ENCODE measurements at places on chromosomes 6 and 20.

- DNase-seq: no peak
Observed at GRCh38 chr6:56688521-56688920, 45.8 kb upstream of the DST start.

GRCh38 chr6:43713643-43714310, 26.2 kb upstream of the MRPS18A start:
- no peak for DNase-seq

- no peak for DNase-seq
Observed at GRCh38 chr6:136351518-136352110, 62.0 kb upstream of the BCLAF1 start.

- no peak for DNase-seq
Observed at GRCh38 chr6:37429352-37429750, 3.7 kb upstream of the CMTR1 start.

- DNase-seq: no peak
Observed at GRCh38 chr6:110799189-110799588, 16.1 kb downstream of the CDK19 start.

DNA sequence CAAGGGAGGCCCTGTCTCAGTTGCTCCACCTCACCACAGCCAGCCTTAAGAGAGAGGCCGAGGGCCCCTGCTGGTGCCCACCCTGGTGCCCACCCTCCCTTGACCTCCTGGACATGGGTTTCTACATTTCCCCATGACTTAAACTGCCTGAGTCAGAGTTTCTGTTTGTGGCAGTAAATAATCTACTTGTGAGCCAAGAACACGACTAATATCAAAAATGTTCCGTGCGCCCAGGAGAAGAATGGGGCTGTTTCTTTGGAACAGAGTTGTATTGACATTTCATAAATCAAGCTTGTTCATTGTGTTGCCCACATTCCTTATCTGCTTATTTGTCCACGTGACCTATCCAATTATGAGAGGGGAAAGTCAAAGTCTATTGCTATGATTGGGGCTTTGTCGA, 143.5 kb downstream of the ANKRD60 start:
- no peak for DNase-seq

DNA sequence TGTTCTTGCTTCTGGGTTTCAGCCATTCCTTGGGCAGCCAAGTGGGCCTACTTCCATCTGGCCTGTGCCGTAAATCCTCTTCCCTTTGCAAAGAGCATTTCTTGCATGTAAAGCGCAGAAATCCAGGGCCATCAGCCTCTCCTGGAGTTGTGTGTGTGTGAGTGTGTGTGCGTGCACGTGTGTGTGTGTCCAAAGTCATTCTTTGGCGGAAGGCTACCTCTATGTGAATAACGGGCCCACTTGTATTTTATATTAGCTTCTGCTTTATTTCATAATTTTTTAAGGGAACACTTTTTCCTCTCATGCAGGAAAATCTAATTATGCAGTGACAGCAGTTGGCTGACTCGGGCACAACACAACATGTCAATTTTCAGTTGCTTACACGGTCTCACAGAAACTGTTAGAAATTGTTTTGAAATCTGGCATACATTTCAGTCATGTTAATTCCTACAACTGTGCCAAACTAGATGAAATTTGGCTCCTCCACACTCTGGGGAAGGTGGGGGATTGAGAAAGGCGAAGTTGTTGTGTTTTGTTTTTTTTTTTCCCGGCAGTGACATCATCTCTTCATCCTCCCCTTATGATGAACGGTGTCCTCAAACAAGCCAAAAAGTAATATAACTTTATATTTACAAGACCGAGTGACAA, 223.7 kb upstream of the TSHZ2 start:
- DNase-seq: no peak

DNA sequence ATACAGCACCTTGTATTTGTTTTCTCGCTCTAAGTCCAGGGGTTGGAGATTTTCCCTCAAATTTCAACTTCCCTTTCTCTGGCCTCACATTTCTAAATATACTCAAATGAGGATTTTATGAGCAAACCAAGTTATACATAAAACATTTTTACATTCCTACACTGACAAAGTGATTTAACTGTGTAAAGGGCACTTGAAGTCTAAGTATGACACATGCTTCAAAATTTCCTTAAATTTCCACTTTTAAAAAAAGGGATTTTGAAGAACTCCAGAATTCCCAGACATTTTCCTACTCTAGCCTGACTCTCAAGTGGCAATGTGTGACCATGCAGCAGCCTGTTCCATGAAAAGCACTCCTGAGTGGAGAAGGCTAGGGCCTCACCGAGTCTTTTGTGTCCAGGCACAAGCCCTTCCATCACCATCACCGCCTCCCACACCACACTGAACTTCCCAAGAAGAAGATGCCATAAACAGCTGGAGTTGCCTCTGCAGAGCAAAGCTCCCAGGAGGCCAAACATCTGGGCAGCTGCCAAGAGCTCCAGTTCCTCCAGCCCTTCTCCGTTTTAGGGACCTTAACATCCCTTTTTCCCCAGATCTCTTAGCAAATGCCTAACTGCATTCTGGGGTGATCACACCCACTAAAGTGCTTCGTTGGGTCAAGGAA, 68.9 kb downstream of the NCR2 start:
- no peak for DNase-seq

DNA sequence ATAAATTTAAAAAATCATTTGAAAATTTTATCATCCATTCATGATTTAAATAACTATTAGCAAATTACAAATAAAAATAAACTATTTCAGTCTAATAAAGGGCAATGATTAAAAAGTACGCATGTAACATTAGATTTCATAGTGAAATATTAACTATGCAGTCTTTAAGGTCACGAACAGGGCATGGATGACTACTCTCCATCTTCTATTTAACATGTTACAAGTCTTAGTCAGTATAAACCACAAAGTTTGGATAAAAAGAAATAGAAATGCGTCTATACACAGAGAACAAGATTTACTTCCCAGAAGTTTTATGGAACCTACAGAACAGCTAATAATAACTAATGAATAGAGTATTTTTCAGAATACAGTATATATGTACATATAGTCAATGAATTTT, 1016.0 kb downstream of the EYS start:
- no peak for DNase-seq

DNA sequence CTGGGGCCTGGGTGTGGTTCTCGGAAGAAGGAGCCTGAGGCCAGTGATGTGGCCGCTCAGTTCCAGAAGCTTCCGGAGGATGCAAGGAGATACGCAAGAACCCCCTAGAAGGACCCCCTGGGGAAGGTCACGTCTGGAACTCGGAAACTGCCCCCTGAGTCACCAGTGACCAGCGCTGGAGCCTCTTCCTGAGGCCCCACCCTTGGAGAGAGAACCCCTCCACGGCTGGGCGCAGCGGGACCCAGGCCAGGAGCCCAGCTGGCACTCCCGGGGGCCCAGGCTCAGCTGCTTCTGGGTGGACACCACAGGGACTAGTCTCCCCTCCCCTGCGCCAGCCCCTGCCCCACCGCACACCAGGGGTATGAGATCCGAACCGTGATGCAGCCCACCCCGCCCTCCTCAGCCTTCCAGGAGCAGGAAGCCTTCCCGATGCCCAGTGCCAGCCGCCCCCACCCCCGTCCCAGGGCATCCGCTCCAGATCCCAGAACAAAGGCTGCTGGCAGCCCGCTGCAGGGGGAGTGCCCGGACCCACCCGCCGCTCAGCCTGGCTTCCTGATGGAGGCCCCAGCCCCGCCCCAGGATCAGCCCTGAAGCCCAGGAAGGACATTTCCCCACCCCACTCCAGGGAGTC, 7.5 kb downstream of the LAMA5 start:
- no peak for DNase-seq
